ENCODE measurements at places on chromosomes 5 and 9. TPM values are rescaled to one million over a fixed set of nuclear protein-coding genes. Genes with fewer than 3 reads are reported as not detected.

DNA sequence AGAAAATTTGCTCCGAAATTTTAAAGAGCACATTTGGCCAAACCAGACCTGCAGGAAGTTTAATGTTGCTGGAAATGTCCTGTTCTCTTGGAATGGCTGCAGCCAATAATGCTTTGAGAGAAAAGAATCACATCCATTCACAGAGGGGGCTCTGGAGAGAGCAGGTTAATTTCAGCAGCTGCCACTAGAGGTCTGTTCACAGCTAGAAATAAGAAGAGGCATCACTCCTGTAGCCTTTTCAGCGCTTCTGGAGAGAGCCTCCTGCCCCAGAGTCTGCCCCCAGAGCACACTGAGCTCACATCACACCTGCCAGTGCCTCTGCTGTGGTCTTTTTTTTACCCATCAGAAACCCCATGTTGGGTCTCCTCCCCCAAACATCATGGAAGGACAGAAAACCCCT is 124.8 kb upstream of the RAD23B start:
- no peaks in the 10 kb centered on the region for H3K4me1 ChIP-seq
- no peak overlapping the region for H3K27ac ChIP-seq
- no peak overlapping the region for H3K4me3 ChIP-seq
- no peak for DNase-seq

Gene SLC34A3
- total RNA-seq = 0.27 TPM

Gene MXD3
- total RNA-seq = 19.2 TPM

- peaks cover 42% of the 10 kb centered on the region for H3K4me1 ChIP-seq
- no peaks in the 10 kb centered on the region for H3K27me3 ChIP-seq
- H3K4me3 ChIP-seq = no peak overlapping the region
- H3K27ac ChIP-seq = no peak overlapping the region
- DNase-seq = no peak
- H3K36me3 ChIP-seq = peaks cover 2% of the 10 kb centered on the region
These were observed 3.0 kb downstream of the GOLM1 start for GRCh38 chr9:86096386-86096785.

GRCh38 chr5:151156507-151157420 is 815 bp downstream of the ANXA6 start:
- peaks cover 59% of the 10 kb centered on the region for H3K4me1 ChIP-seq
- DNase-seq = no peak
- H3K27ac ChIP-seq = peak overlapping the region; percentile 94
- no peaks in the 10 kb centered on the region for H3K27me3 ChIP-seq

GRCh38 chr9:113160571-113160970 is 9.8 kb downstream of the SLC31A2 start:
- H3K27me3 ChIP-seq = no peaks in the 10 kb centered on the region
- peaks cover 16% of the 10 kb centered on the region for H3K4me1 ChIP-seq
- H3K36me3 ChIP-seq = peaks cover 35% of the 10 kb centered on the region
- no peak for DNase-seq

Gene PCDHA11
- 11.7 TPM for total RNA-seq

Gene SPINK7
- total RNA-seq = not detected

Gene SNCB
- total RNA-seq = not detected

- H3K4me3 ChIP-seq = no peak overlapping the region
- no peaks in the 10 kb centered on the region for H3K36me3 ChIP-seq
- H3K27ac ChIP-seq = no peak overlapping the region
These were observed 12.9 kb downstream of the TAS2R1 start for GRCh38 chr5:9617221-9617620.

Gene ARID3C
- not detected for total RNA-seq

DNA sequence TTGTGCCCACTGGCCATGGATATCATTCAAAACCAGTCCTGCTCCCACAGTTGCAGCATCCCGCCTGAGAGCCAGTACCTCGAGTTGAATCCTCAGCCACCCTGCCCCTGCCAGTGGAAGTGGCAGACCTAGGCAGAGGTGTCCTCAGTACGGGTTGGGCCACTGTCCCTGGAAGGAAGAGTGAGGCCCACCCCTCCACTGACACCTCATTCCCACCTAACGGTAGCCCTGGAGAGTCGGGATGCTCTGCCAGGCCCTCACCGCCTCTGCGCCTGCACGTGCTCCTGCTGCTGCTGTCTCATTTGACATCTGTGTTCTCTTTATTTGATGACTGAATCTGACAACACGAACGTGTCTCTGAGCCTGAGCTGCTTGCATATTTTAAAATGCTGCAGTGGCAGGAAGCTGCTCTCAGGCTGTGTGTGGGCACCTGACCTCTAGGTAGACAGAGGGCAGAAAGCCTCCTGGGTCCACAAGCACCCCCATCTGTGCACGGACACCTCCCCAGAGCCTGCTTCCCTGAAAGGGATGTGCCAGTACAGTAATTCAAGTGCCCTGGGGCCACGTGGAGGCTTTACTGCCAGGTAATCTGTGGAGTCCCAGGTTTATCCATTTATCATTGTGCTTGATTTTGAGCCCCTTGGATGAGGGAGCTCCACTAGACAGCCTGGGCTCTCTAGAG is 194.7 kb downstream of the CACNA1B start:
- no peaks in the 10 kb centered on the region for H3K4me1 ChIP-seq
- H3K27me3 ChIP-seq = peaks cover 4% of the 10 kb centered on the region
- H3K27ac ChIP-seq = no peak overlapping the region
- no peaks in the 10 kb centered on the region for H3K36me3 ChIP-seq

GRCh38 chr5:1543398-1544293 is 19.9 kb upstream of the LPCAT1 start:
- peaks cover 3% of the 10 kb centered on the region for H3K4me1 ChIP-seq
- peaks cover 6% of the 10 kb centered on the region for H3K27me3 ChIP-seq
- H3K27ac ChIP-seq = no peak overlapping the region
- H3K36me3 ChIP-seq = no peaks in the 10 kb centered on the region
- DNase-seq = no peak

DNA sequence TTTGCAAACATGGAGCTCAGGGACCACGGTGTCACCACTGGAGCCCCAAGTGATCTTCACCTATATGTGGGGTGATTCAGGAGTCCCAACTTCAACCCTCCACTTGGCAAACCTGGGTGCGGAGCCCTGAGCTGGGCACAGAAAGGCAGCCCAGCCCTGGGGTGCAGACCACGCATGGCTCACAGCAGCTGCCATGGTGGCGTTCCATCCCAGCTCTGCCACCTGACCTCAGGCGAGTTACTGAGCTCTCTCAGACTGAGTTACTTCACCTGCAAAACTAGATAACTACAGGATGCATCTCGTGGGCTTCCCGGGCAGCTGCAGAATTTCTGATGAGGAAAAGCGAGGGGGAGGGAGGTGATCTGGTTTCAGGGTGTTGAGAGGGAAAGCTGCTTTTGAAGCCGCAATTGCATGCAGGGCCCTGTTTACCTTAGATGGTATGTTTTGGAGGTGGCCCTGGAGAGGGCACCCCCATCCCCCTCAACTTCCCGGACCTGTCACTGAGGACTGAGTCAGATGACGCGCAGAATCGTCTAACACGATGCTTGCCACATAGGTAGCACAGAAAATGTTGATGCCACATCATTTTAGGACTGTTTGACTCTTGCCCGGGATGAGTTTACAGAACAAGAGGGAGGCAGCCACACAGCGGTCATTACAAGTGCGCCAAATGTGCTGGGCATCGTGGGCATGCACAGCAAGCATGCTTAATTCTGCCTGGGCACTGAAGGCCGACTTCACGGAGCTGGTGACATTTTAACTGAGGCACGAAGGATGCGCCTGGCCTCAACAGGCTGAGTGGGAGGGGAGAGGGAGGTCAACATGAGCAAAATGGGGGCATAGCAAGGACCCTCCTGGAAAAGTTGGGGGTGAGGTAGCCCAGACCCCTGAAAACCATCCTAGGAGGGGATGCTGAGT is 154.6 kb downstream of the COL23A1 start:
- H3K4me1 ChIP-seq = peaks cover 21% of the 10 kb centered on the region
- H3K27me3 ChIP-seq = no peaks in the 10 kb centered on the region
- H3K27ac ChIP-seq = no peak overlapping the region
- no peaks in the 10 kb centered on the region for H3K36me3 ChIP-seq

Gene NTRK2
- total RNA-seq = 63.4 TPM

DNA sequence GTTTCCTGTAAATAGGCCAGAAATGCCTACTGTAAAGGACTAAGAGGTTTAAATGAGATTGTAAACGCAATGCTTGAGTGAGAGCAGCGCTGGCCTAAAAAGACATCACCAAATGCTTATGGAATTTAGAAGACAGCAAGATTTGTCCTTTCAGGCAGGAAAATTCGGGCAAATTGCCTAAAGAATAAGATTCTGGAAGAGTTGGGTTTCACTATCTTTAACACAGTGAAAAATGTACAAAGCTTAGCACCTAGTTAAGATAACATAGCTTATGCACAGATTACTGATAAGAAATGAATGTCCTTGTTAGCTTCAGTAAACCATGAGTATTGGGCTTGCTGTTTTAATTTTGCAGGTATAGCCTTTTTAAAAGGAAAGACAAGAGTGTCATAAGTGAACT is 4.7 kb downstream of the FKBP15 start:
- no peaks in the 10 kb centered on the region for H3K27me3 ChIP-seq
- peaks cover 23% of the 10 kb centered on the region for H3K36me3 ChIP-seq
- H3K4me3 ChIP-seq = no peak overlapping the region
- H3K27ac ChIP-seq = peak overlapping the region; percentile 3

DNA sequence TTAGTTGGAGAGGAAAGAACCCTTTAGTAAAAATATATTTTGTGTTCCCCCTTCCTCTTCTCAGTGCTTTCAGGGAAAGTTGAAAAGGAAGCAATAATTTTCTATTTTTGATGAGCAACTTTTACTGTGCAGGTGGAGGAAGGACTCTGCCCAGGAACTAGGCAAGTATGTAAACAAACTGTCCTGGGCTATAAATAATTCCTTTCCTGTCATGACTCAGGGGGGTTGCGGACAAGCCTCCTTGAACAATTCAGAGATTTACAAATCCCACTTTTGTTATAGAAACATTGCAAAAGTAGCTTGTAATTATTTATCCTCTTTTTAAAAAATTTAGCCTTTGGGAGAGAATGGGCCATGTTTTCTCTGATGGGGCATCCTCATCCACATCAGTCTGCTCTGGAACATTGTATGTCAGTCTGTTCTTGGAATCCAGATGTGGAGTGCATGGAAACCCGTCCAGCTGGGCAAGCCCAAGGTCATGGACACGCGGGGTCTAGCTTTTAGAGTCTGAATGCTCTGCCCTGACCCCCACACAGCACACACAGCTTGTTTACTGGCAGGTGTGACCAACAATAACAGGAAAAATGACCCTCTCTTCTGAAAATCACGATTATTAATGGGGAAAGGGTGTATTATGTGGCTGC is 127.6 kb downstream of the GADD45G start:
- DNase-seq = no peak
- no peaks in the 10 kb centered on the region for H3K27me3 ChIP-seq
- no peaks in the 10 kb centered on the region for H3K36me3 ChIP-seq

DNA sequence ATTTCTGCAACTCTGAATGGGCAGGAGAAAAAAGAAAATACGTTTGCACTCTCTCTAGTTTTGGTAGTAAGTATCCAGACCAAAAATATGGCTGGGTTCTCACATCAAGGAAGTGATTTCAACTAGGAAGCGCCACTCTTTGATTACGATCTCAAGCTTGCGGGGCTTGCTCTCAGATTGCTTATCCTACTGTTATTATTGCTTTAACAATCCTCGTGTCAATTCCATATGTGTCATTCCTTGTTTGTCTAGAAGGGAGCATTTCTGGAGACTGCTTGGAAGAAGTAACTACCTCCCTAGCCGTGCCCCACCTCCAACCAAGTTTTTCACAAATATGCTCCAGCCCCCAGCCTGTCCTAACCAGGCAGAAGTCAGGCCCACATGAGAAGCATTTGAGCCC is 3.5 kb downstream of the PRUNE2 start:
- no peak overlapping the region for H3K4me3 ChIP-seq
- no peak overlapping the region for H3K27ac ChIP-seq
- peaks cover 95% of the 10 kb centered on the region for H3K27me3 ChIP-seq

DNA sequence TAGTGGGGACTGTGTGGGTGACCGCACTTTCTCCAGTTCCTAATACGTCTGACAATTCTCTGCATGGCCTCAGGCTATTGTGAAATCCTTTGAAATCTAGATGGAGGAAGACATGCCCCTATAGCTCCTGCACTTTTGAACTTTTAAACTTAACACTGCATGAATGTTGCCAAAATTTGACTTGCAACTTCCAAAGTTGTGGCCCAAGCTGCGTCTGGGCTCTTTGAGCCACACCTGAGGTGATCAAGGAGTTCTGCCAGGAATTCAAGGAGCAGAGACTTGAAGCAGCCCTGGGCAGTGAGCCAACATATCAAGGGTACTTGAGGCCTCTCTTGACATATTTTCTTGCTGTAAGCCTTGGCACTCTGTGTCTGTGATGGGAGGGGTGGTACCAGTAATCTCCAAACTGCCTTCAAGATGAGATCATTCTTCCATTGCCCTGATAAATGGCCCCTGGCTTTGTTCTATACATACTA is 1336.1 kb upstream of the CDH9 start:
- H3K27ac ChIP-seq = peak overlapping the region; percentile 84
- no peak overlapping the region for H3K4me3 ChIP-seq
- H3K27me3 ChIP-seq = no peaks in the 10 kb centered on the region
- peaks cover 14% of the 10 kb centered on the region for H3K36me3 ChIP-seq
- H3K4me1 ChIP-seq = peaks cover 15% of the 10 kb centered on the region

DNA sequence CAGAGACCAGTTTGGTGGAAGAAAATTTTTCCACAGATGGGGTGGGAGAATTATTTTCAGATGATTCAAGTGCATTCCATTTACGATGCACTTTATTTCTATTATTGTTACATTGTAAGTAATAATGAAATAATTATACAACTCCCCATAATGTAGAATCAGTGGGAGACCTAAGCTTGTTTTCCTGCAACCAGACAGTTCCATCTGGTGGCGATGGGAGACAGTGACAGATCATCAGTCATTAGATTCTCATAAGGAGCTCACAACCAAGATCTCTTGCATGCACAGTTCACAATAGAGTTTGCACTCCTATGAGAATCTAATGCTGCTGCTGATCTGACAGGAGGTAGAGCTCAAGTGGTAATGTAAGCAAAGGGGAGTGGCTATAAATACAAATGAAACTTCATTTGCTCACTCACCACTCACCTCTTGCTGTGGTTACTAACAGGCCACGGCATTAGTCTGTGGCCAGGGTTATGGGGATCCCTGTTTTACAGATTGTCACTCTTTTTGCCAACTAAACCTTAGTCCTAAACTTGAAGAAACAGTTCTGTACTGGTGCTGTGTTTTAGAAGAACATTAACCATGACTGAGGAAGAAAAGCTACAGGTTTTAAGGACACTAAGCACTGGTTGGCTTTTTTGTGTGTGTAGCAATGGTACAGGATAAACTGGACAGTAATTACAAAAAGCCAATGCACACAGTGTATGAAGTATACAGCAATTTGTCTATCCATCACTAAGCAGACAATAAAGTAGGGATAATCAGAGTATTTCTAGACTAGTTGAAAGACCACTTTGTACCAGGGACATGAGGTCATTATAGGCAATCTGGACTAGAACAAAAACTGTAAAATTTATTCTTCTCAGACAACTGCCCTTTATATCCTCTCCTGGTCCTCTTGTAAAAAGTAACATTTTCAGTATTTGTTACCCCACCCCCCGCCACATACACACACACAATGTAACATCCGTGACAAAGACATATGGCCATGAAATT is 9.9 kb downstream of the TMEM232 start:
- H3K27ac ChIP-seq = no peak overlapping the region
- DNase-seq = no peak
- H3K4me1 ChIP-seq = no peaks in the 10 kb centered on the region
- no peaks in the 10 kb centered on the region for H3K27me3 ChIP-seq
- H3K4me3 ChIP-seq = no peak overlapping the region

All from mesothelial cell of epicardium (in vitro differentiated cells).